ENCODE measurements at places on chromosomes 7 and 10. TPM values are rescaled to one million over a fixed set of nuclear protein-coding genes. Genes with fewer than 3 reads are reported as not detected.

Gene TFEC
- 1.0 TPM for total RNA-seq

Gene FAM237B
- total RNA-seq, result not detected

Gene ASIC3
- 5.9 TPM for total RNA-seq

Gene CLDN3
- total RNA-seq, result not detected

Gene TCAF1
- 9.6 TPM for total RNA-seq

Gene CDHR1
- total RNA-seq, result 0.25 TPM

Gene ATOH7
- total RNA-seq, result not detected

Gene SRGN
- 580 TPM for total RNA-seq

Gene HOXA3
- not detected for total RNA-seq

Gene DNAH11
- total RNA-seq, result not detected

Gene MRPL32
- 37.6 TPM for total RNA-seq

Gene ANKRD22
- not detected for total RNA-seq

Gene HPSE2
- not detected for total RNA-seq

Gene GNAT3
- total RNA-seq, result not detected

Gene KNDC1
- total RNA-seq, result 1.1 TPM

Gene SLC39A12
- total RNA-seq, result not detected

Gene RHBDD2
- total RNA-seq, result 194 TPM

Gene MLXIPL
- total RNA-seq, result not detected

Gene NPC1L1
- 0.10 TPM for total RNA-seq

Gene MKLN1
- 58.9 TPM for total RNA-seq

Gene WIPF3
- total RNA-seq, result not detected

Data from CD4-positive, CD25-positive, alpha-beta regulatory T cell (primary cell).